Suppressor macrophage treated with lipopolysaccharide for 1 hour (primary cell): ENCODE measurements at places on chromosomes 2 and 18.

GRCh38 chr2:53740170-53740569 is 27.4 kb upstream of the CHAC2 start:
- DNase-seq: peak; percentile 15

DNA sequence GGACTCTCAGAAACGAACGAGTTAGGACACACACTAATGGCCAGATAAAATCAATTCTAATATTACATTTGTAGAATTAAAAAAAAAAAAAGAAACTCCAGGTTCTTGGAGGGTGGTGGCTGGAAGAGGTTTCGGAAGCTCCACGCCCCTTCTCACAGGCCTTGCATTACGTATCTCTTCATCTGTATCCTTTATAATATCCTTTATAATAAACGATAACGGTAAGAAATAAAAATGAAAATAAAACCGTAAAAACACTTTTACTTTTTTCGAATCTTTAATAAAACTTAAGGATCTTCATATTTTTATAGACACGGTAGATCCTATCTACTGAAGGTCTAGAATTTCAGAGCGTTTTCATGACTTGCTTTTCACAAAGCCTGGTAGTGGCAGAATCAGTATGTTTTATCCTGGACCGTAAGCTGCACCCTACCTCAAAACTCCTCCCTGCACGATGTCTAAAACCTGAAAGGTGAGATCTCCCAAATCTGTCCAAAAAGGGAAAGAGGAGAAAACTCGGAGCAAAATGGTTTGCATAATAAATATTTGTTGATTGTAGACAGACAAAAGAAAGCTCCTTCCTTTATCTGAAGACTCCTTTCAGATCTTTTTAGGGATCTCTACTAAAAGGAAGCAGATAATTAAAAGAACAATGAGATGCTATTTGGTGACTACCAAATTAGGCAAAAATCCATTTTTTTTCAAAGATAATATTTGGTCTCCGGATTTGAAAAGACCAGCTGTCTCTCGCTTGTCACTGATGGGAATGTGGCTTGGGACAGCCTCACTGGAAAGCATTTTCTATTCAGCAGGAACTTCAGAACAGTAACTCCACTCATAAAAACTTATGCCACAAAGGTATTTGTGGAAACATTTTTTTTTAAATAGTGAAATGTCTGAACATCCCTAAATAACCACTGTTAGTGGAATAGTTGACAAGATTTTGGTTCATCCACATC is 2.0 kb upstream of the CXCR4 start:
- no peak for DNase-seq

DNA sequence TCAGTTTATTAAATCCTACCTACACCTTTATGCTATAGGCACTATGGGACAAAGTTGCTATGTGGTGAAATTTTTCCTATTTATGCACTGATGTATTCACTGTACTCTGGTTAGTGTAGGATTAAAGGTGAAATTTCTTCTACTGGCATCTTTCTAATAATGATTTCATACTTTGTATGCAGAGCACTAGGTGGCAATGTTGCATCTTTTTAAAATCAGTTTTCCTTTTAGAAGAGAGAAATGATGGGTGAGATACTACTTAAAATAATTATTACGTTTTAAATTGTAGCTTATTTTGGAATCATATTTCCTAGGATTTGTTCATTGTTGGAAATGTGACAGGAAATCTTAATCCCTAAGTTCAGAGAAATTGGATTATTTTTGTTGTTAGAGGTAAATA is 150.9 kb downstream of the CD8B2 start:
- peak; percentile 2 for DNase-seq

- DNase-seq: no peak
Observed at GRCh38 chr18:61595615-61596251, 262.5 kb downstream of the CDH20 start.

- DNase-seq: peak; percentile 15
Observed at GRCh38 chr2:109129921-109130722, 1.1 kb downstream of the SH3RF3 start.

DNA sequence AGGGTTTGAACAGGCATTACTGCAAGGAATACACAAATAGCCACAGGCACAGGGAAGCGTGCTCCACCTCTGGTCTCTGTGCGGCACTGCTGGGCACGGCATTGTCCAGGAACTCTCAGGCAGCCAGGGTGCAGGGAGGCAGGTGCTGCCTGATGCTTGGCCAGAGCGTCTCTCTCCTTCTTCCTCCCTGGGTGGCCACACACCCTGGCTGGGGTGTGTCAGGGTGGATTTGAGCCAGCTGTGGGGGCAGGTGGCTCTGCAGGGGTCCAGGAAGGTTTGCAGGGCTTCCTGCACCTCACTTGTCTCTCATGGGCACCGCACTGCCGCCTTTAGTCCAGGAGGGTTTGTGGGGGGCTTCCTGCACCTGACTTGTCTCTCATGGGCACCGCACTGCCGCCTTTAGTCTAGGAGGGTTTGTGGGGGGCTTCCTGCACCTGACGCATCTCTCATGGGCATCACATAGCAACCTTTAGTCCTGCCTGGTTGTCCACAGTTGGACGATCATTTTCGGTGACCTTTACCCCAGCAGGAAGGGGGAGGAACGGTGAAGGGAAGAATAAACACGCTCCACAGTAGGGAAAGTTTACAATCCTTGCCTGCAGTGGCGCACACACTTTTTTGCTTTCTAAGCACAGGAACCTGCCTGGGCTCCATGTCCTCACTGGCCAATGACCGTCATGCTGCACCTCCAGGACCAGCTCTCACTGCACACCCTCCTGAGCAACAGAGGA is 332.9 kb downstream of the EIPR1 start:
- DNase-seq: no peak

DNA sequence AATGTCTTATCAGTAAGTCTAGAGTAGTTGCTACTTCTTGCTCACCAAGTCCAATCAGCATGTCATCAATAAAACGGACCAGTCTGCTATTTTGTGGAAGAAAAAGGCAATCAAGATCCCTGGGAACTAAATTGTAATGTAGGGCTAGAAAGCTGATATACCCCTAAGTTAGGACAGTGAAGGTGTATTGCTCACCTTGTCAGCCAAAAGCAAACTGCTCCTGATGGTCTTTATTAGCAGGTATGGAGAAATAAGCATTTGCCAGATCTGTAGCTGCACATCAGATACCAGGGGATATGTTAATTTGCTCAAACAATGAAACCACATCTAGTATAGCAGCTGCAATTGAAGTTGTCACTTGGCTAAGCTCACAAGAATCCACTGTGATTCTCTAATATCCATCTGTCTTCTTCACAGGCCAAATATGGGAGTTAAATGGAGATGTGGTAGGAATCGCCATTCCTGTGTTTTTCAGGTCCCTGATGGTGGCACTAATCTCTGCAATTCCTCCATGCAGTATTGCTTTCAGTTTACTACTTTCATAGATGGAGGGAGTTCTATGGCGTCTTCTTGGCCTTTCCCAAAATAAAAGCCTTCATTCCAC is 75.0 kb downstream of the TMEM237 start:
- DNase-seq: no peak

GRCh38 chr2:201420442-201421113 is 30.7 kb downstream of the TRAK2 start:
- DNase-seq: peak; percentile 45

- no peak for DNase-seq
Observed at GRCh38 chr18:70636991-70637390, 348.1 kb downstream of the SOCS6 start.

- DNase-seq: no peak
Observed at GRCh38 chr2:161992531-161992930, 81.5 kb downstream of the DPP4 start.

DNA sequence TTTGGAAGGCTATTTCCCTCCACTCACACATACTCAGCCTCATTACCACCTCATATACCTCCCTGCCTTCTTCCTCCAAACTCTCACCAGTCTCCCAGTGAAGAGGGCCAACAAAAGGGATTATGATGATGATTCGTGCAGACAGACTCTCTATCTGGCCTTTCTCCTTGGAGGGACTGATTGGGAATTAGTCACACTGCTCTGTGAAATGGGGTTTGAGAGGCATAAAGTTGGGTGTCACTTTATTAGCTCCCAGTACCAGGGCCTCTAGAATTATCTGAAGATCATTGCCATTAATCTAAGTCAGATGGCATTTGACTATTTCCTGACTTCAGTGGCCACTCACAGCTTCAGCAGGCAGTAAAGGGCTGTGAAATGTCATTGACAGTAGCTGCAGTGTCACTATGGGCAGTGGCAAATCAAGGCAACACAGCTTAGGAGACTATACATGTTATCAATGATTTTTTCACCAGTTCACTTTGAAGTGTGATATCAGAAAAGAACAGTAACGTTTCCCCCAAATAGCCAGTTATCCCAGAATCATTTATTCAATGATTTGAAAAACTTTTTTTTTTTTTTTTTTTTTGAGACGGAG is 17.4 kb downstream of the CNRIP1 start:
- DNase-seq: no peak

DNA sequence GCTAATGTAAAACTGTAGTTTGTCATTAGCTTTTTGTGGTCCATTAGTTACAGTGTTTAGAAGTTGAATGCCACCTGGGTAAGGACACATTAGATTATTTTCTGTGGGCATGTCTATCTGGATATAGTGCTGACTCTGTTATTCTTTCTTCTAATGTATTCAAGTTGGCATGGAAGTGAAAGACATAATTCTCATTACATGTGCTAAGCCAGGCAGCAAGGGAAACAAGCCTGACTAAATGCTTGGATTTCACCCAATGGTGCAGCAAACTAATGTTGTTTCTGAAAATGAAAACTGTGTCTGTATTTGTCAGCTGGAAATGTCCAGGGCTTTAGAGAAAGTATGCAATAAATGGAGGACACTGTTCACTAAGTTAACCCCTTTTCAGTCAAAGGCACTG is 100.7 kb downstream of the NUP35 start:
- no peak for DNase-seq

- peak; percentile 80 for DNase-seq
Observed at GRCh38 chr2:105789745-105790460, 45.2 kb downstream of the NCK2 start.

DNA sequence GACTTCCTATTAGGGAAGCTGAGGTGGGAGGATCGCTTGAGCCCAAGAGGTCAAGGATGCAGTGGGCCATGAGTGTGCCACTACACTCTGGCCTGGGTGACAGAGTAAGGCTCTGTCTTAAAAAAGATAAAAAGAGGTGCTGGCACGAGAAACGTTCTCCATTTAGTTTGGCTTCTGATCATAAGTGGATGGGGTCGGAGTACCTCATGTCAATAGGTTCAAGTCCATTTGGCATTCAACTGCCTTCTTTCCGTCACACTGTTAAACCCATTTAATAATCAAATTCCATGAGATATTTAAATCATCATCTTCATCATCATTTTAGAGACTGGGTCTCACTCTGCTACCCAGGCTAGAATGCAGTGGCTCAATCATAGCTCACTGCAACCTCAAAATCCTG is 9.2 kb downstream of the COX7A2L start:
- DNase-seq: no peak

DNA sequence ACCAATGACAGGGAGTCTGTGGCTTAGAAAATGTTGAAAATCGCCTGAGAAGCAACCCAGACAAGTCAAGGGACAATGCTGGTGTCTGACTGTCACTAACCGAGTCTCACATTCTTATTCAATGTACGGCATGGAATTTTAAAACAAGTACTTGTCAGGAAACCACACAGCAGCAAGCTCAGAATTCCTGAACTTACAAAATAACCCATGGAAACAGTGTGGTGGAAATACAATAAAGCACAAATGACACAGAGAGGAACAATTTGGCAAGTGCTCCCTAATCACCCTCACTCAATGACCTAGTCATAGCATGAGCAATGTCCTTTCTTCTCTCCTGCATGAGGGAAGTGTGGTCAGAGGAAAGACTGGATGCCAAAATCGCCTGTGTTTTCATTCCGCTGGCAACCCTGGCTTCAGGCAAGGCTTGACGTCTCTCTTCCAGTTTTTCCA is 154.0 kb downstream of the SATB2 start:
- DNase-seq: no peak

DNA sequence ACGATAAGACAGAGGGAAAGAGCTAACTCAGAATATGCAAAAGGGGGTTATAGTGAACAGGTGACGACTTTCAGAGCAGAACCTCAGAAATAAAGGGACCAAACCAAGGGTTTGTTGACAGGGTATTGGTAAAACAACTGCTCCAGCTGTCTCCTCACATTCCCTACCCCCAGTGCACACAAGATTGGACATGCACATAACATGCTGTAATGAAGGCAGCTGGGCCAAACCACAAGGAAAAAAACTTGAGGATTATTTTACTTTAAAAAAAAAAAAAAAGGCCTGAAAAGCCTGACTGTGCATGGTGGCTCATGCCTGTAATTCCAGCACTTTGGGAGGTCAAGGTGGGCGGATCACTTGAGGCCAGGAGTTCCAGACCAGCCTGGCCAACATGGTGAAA is 3.5 kb downstream of the RBM43 start:
- no peak for DNase-seq

DNA sequence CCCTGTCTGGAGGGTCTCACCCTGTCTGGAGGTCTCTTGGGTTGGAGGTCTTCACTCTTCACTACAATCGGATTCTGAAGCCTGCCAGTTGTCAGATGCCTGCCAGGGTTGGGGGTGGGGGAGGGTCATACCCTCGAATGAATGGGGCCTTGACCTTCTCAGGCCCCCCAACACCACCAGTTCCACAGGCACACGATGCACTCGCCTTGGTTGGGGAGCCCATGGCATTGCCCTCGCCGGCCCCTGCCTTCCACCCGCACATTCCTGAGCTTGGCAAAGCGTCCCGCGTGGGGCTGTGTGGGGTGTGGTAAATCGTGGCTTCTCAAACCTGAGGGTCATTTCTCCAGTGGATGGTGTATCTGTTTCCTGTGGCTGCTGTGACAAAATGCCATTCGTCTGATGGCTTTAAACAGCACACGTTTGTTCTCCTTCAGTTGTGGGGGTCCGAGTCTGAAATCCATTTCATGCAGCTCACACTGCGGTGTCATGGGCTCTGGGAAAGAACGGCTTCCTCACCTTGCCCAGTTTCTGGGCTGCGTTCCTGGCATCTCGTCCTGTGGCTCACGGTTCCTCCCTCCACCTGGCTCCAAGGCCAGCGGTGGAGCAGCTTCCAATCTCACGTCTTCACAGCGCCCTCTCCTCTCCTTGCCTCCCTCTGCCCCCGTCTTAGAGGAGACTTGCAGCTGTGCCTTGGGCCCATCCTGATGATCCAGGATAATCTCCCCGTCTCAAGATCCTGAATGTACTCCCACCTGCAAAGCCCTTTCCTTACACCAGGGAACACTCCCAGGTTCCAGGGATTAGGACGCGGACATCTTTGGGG is 38.0 kb upstream of the HPCAL1 start:
- no peak for DNase-seq

GRCh38 chr2:119474371-119475224 is 42.9 kb downstream of the TMEM37 start:
- no peak for DNase-seq
